Globus pallidus (tissue), 1 donor: ENCODE measurements at places on chromosomes 2 and 18.

GRCh38 chr18:29154758-29155725, 978.1 kb upstream of the CDH2 start:
- no peak for DNase-seq

DNA sequence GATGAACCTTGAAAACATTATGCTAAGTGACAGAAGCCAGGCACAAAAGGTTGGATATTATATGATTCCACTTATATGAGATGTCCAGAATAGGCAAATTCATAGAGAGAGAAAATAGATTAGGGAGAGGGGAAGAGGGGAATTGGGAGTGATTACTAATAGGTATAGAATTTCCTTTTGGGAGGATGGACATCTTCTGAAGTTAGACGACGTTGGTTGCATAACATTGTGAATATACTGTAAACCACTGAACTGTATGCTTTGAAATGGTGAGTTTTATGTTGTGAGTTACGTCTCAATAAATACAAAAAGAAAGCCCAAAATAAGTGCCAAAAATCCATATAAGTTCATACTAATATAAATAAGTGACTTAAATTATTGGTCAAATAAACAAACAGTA, 18.6 kb upstream of the CYP26B1 start:
- DNase-seq: no peak

DNA sequence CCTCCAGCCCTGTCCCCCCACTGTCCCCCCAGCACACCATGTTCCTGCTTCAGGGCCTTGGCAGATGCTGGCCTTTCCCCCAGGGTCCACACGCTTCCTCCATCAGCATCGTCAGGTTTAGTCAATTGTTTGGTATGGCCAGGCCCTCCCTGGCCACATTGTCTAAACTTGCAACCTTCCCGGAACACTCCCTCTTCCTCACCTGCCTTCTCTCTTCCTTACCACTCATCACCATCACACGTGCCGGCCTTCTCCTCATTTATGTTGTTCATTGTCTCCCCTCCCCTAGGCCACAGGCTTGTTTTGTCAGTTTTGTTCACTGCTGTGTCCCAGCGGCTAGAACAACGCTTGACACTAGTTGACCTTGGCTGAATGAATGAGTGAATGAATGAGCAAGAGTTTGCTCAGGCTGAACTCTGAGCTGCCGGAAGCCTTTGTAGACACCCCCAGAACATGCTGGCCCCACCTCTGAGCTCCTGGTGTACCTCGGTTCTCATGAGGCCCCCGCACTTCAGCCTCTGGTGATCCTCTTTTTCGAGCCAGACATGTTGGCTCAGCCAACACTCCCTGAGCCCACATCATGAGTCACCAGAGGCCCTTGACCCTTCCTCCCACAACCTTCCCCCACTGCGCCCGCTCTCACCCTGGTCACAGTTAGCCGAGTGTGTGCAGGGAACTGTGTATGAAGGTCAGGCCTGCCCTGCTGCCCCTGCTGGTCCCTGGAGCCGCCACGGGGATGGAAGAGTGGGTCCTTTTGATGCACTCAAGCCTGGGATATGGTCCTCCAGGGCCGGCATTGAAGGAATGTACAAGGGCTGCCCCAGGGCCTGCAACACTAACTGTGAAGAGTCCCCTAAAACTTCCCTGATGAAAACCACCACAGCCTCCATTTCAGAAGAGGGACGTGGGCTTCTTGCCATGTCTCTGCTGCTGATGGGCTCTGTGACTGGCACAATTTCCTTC, 57.5 kb downstream of the HS1BP3 start:
- no peak for DNase-seq

GRCh38 chr18:75005626-75006025, 203.3 kb downstream of the PTGR3 start:
- DNase-seq: no peak

DNA sequence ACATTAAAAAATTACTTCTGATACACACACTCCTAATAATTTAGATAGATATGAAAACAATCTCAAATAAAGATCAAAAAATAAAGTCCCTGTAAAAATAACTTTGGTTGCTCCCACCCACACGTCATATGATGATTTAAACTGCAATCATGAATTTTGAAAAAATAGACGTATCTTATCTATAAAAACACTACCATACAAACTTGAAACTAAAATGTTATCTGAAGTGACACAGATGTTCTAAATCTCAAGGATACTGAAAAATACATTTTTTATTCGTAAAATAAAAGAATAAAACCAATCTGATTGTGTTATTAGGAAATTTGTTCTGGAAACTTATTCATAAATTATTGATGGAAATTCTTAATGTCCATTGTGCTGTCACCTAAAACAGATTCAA, 8.1 kb upstream of the BOLA3 start:
- DNase-seq: no peak

- DNase-seq: no peak
Observed at GRCh38 chr2:158297606-158298005, 158.9 kb downstream of the CCDC148 start.

GRCh38 chr18:30142870-30143269, 899.7 kb downstream of the DSC3 start:
- no peak for DNase-seq

- no peak for DNase-seq
Observed at GRCh38 chr18:36692371-36692770, 136.4 kb downstream of the TPGS2 start.

DNA sequence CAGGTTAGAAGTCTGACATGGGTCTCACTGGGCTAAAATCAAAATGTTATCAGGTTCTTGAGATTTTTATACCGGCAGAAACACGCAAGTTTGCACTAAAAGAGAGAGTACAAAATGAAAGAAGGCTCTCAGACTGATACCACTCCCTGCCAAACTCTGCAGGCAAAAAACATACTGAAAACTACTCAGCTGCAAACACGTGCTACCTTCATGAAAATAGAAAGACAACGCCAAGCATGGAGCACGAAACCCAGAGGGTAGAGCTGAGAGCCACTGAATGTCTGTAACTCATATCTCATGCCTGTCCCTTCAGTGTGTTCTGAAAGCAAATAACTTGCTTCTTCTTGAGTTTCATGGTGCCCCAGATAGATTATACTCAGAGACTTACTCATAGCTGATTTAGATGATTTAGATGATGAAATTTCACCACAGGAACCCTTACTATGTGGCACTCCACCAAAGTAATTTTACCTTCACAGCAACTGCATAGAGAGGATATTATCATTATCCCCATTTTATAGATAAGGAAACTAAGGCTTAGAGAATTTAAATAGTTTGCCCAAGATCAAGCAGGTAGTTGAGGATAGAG, 313.0 kb upstream of the SLC39A10 start:
- no peak for DNase-seq

DNA sequence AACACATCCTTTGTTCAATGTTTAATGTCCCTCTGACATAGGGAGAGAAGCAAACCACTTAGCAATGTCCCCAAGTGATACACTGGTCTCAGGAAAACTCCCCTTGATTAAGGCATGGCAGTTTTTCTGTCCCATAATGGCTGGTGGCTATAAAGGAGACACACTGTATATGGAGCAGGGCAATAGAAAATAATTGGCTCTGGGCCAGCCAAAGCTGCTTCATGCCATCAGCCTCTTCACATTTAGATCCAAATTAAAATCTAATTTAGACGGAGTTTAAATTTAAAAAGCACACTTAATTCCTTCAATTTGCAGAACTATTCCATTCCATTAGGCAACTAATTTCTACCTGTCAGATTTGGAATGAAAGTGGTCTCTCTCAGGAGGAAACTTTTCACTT, 638.1 kb downstream of the DSC3 start:
- DNase-seq: peak; percentile 1

GRCh38 chr18:37535968-37536367, 29.6 kb downstream of the CELF4 start:
- no peak for DNase-seq

DNA sequence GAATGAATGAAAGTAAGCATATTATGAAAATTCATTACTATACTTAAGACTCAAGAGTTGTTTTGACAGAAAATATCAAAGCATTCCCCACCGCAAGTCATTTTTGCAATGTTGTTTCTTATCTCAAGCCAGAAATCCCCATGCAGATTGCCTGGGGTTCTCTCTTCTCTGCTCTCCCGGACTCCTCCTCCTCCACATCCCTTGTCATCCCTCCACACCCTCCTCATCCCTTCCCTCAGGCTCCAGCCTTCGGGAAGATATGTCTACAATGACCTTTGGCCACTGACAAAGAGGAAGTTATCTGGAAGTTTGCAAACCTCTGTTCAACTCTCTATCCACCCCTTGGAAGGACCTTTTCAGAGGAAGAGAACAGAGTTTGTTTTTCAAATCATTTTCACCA, 11.9 kb downstream of the TFCP2L1 start:
- DNase-seq: no peak

GRCh38 chr2:10340593-10340975, 37.9 kb downstream of the HPCAL1 start:
- no peak for DNase-seq

- DNase-seq: no peak
Observed at GRCh38 chr2:66001538-66001937, 433.4 kb upstream of the MEIS1 start.

GRCh38 chr2:98476192-98476868, 31.7 kb downstream of the INPP4A start:
- no peak for DNase-seq

DNA sequence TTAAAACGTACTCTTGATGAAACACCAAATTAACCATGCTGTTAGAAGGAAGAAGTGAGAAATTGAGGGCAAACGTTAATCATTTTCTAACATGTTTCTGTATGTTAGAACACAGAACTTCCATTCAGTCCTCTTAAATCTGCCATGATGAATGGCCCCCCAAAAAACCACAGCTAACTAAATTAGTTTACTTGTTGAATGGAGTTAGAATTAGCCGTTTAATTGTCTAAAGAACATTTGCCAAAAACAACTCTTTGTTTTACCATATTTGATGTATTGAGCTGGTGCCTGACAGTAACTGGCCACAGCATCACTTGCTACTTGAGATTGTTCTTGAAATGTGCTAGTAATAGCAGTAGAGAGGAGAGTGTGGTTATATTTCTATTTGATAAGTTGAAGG, 12.7 kb downstream of the CCNYL1 start:
- no peak for DNase-seq

DNA sequence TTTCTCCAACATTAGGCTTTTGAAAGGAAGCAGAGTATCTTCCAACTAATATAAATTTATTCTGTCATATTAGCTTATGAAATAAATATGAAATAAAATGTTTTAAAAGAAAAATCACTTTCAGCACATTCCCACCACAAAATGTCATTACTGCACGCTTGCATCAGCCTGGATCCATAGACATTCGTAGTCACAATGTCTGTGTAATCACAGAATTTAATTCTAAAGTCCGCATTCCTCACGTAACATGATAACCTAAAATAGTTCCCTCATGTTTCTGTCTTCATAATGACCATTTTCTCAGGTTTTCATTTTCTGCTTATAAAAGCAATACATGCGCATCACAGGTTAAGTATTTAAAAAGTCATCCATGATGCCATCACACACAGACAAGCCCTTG, 47.1 kb downstream of the HDAC4 start:
- DNase-seq: no peak

- DNase-seq: no peak
Observed at GRCh38 chr2:121994238-121995206, 239.1 kb downstream of the TSN start.

- no peak for DNase-seq
Observed at GRCh38 chr2:1586923-1587840, 157.1 kb downstream of the PXDN start.

DNA sequence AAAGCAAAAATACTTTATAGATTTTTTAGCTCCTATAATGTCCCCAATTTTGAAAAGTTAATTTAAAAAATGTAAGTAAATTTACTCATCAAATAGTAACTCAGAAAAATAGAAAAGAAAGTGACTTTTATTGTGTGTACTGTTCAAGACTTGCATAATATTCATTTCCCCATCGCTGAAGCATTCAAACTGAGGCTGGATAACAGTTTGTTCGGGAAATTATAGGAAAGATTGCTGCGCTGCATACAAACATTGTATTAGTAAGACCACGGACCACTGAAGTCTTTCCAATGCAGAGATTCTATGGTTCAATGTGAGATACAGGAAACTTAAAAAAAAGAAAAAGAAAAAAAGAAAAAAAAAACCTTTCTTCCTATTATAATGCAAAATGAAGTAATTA, 10.4 kb downstream of the STK17B start:
- DNase-seq: no peak

- no peak for DNase-seq
Observed at GRCh38 chr18:12085786-12086185, 7.9 kb upstream of the ANKRD62 start.

GRCh38 chr2:71630454-71631328, 177.3 kb downstream of the DYSF start:
- no peak for DNase-seq

- peak; percentile 80 for DNase-seq
Observed at GRCh38 chr2:25592766-25593292, 80.5 kb downstream of the DTNB start.

DNA sequence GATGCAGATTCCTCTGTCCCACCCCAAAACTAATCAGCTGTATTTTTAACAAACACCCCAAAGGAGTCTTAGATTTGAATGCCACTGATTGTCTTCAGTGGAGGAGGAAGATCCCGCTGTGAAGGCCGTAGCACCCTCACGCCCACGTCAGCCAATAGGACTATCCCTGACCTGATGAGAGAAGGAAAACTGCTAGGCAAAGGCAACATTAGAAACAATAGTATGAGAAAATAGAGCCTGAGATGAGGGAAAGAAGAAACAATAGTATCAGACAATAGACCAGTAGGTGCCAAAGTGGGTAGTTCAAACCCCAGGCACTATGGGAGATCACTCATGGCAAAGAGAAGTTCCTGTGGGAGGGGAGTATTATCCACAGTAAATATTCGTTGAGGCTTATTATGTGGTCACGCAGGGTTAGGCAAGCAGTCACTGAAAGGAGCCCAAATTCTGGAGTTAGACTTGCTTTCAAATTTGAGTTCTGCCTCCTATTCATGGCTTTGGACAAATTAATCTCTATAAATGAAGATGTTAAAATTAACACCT, 2.8 kb downstream of the PCBP1 start:
- no peak for DNase-seq

DNA sequence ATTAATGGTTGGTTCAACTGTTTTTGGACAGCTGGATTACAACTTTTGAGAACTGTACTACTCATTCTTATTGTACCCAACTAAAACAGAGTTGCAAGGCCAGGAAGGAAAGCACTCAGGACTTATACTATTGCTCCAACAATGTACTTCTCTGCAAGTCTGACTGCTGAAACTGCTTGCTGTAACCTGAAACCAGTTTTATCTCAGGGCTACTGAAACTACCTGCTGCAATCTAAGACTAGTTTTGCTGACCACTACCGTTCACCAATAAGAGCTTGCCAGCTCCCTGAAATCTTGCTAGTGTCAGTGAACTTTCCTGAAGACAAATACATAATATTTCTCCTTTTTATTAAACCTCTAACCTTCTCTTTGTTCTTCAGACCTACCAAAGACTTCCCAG, 157.3 kb downstream of the CDCA7 start:
- DNase-seq: no peak

DNA sequence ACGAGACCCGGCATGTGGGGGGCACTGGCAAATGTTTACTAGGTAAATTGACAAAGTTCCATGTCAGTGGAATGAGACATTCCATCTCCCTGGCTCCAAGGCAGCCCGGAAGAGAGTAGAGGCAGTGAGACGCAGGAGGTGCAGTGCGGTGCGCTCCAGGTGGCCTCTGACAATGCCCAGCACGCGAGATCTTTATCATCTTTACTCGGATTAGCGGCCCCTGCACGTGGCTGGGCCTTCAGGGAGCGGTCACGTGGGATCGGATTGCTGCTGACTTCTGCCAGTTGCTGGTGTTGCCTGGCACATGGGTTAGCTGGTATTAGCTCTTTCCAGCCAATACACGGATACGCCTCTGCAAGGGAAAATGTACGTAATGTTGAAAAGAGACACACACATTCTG, 151.2 kb upstream of the ALKAL2 start:
- no peak for DNase-seq
